Stimulated activated CD4-positive, alpha-beta T cell treated with anti-CD3 and anti-CD28 coated beads, Interleukin-12 subunit alpha, Interleukin-12 subunit beta, amount 100 ng/mL, for 4 hours (primary cell): ENCODE measurements at places on chromosomes 12 and 14.

- no peak for DNase-seq
These were observed 5.6 kb upstream of the NFATC4 start for GRCh38 chr14:24362241-24362960.

DNA sequence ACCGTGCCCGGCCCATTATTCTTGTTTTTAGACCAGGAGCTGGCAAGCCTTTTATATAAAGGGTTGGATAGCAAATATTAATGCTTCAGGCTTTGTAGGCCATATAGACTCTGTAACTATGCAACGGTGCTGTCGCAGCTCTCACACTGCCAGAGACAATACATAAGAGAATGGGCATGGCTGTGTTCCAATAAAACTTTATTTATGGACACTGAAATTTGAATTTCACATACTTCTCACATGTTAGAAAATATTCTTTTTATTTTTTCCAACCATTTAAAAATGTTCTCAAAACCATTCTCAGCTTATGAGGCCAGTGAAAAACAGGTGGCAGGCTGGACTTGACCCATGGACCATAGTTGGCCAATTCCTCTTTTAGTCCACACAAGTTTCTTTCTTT, 13.0 kb upstream of the CDK2AP1 start:
- no peak for DNase-seq

GRCh38 chr12:54054742-54055194, 1.1 kb downstream of the HOXC4 start:
- no peak for DNase-seq

DNA sequence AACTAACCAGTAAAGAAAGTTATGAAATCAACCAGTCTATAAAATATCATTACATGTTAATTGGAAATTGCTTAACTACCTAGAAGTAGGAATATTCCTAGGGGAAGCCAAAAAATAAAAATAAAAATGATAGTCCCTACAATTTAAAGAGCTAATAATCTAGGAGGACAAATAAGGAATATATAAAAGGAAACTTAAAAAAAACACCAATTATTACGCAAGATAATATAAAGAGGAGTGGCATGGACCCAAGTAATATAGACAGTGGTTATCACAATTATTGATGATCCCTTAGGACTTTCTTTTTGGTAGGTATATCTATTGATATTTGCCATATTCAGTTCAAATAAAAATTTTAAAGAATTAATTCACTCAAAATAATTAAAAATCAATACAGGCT, 498.7 kb downstream of the SOX5 start:
- DNase-seq = no peak

DNA sequence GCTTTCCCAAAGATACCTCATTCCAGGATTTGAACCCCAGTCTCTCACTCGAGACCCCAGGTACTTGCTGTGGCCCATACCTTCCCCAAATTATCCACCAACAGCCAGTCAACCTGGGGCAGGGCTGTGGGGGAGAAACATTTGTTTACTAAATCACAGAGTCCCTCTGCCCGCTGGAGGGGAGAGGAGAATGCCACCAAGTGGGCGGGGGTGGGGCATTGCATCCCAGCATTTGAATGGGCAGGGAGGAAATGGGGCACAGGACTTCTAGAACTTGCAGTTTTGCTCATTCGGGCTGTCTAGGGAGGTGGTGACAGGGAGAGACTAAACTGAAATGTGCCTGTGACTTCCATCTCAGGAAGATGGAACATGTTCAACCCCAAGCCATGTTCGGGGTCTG, 10.9 kb upstream of the SERPINA9 start:
- no peak for DNase-seq

DNA sequence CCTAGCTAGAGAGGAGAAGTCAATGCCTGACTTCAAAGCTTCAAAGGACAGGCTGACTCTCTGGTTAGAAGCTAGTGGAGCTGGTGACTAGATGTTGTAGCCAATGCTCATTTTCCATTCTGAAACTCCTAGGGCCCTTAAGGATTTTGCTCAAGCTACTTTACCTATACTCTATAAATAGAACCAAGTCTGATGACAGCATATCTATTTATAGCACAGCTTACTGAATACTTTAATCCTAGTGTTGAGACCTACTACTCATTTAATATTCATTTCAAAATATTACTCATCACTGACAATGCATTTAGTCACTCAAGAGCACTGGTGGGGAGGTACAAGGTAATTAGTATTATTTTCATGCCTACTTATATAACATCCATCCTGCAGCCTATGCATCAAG, 137.2 kb upstream of the PELI2 start:
- DNase-seq = no peak

GRCh38 chr12:117356048-117356447, 5.4 kb downstream of the NOS1 start:
- DNase-seq = no peak
